ENCODE measurements at places on chromosomes 7 and 10.

DNA sequence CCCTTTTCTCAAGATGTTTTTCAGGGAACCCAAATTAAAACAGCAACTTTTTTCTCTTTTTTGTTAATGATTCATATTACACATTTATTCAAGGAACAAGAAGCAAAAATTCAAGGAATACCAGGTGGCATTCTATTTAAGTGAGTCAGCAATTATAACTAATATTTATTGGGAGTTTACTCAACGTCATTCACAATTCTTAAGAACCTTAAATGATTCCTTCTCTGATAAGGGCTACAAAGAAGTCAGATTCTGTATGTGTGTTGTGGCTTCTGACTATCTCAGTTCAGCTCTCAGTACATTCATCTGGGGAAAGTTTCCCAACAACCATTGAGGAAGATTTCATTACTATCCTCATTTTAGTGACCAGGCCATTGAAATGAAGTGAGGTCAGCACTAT lies 470.7 kb upstream of the AKR1E2 start:
- DNase-seq = no peak

- no peak for DNase-seq
Observed at GRCh38 chr10:67772151-67772550, 65.8 kb downstream of the DNAJC12 start.

DNA sequence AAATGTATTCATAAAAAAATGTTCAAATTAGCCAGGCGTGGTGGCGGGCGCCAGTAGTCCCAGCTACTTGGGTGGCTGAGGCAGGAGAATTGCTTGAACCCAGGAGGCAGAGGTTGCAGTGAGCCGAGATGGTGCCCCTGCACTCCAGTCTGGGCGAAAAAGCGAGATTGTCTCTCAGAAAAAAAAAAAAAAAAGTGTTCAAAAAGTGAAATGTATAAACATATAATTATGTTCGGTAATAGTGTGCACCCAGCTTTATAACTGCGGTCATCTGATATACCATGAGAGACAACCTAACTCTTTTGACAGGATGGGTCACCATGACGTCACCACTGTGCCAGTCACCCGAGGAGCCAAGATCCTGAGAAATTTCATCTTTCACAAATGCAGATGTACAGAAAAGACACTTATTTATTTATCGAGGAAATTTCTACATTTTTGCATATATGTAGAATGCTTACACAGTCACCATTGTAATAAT lies 594 bp upstream of the RP9 start:
- DNase-seq = peak; percentile 27

DNA sequence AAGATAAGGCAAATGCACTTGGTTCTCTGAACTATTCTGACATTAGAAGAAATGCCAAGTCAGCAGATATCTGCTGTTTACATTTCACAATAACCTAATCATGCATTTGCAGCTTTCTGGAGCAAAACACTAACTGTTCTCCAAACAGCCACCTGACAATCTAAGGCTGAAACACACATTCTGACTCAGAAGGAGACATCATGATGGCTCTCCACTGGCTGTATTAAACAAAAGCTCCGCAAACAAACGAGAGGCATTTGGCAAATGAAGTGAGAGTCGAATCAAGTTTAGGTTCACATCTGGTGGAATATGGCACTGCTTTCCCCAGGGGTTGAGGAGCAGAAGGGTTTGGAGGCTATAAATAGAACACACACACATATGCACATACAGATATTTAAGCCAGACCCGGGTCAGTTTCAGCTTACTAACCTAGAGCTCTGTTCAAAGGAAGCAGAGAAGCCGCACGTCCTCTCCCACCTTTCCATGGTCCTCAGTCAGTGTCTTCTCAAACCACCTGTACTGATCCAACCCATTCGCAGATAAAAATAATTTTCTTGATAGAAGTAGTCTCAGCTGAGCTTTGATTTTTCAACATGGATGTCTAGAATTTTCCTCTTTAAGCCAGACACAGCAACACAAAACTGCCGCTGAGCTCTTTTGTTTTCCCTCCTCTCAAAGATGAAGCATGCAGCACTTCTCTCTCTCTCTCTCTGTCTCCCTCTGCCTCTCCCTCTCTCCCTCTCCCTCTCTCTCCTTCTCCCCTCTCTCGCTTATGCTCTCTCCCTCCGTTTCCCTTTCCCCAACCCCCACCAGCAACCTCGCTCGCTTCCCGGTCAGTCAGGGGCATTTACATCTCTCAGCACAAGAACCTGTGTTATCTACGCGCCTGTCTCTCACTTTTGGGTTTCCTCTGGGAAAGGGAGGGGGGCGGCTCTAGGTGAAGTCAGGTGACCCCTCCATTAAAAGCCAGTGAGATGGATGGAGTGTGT lies 682.8 kb downstream of the MAGI2 start:
- peak; percentile 20 for DNase-seq

DNA sequence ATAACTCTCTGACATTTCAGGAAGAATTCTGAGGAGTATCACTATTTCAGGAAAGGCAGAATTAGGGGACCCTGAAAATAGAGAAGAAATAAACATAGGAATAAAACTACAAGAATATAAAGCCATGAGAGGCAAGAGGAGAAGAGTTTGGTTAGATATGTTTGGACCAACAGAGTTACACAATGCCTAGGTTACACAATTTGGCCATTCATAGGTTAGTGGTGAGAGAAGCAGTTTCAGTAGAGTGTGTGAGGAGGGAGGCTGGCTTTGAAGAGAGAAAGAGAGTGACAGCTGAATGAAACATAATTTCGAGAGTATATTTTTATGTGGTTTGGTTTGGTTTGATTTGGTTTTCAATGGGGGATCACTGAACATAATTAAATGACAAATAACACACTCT lies 783.2 kb upstream of the LRRN3 start:
- peak; percentile 14 for DNase-seq

DNA sequence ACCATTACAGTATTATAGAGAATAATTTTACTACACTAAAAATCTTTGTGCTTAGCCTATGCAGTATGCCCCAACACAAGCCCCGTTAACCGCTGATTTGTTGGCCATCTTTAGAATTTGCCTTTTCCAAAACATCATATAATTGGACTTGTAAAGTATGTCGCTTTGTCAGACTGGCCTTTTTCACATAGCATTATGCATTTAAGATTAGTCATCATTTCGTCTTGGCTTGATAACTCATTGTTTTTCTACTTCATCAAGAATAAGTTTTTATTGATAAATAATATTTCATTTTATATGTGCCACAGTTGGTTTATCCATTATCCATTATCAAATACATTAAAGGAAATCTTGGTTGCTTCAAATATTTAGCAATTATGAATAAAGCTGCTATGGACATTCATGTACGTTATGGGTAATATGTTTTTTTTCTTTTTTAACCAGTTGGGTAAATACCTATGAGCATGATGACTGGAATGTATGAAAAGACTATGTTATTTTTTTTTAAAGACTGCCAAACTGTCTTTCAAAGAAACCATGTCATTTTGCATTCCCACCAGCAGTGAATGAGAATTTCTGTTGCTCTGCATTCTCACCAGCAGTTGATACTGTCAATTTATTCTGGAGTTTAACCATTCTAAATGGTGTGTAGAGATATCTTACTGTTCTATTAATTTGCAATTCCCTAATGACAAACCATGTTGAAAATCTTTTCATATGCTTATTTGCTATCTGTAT lies 273.1 kb upstream of the KCND2 start:
- DNase-seq = no peak

DNA sequence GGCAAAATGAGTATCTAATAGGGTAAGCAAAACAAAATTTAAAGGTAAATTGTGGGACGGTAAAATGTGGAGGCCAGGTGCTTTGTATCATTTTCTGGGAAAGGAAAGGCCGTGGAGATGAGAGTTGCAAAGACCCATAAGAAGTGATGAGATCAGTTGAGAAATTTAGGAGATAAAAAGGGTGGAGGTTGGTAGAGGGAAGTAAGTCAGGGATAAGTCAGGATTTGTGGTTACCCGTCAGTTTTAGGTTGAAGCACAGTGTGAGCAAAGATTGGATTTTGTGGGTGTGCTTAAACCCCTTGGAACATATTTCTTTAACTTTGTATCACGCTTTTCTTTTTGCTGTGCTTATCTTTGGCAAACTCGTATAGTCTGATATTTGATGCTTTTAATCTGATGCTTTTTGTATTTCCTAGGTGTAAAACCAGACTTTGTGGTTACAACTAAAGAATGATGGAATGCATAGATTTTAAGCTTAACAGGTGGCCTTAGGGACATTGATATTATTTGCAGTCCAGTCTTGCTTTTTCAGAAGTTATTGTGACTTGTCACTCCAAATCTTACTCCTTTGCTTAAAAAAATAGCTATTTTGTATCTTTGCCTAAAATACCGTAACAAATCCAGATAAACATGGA lies 1.2 kb downstream of the BTRC start:
- DNase-seq = no peak

- DNase-seq = peak; percentile 68
Observed at GRCh38 chr10:100327007-100327717, 2.9 kb downstream of the PKD2L1 start.

DNA sequence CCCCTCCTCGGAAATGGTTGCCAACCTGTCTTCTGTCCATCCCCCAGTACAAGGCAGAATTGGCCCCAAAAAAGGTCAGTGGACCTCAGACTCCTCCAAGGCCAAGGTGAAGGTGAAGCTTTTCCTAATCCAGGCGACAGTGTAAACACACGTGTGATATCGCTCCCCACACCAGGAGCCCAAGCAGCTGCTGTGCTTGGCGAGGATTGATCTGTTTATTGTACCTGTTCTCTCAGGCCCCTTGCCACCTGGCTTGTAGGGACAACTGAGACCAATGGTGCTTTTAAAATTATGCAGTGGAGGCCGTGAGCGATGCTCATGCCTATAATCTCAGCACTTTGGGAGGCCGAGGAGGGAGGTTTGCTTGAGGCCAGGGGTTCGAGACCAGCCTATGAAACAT lies 66.1 kb upstream of the GTF2IRD1 start:
- no peak for DNase-seq

- DNase-seq = no peak
Observed at GRCh38 chr10:112532189-112532588, 85.2 kb downstream of the VTI1A start.

DNA sequence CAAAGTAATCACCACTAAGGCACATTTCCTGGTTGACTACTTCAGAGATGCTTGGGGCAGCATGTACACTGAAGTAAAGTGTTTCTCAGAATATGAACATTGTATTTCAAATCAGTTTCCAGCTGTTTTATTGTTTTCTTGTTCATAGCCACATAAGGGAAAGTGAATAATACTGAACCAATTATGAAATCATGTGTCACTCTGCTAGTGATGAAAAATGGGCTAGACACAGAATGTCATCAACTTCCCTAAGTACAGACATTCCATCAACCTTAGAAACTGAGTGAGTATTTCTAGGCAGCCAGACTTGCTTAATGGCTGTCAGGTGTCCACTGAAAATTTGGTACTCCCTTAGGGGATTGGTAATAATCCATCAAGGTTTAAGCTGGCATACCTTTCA lies 603.5 kb downstream of the ARL4A start:
- peak; percentile 54 for DNase-seq
